ENCODE measurements at places on chromosomes 3 and 15.

DNA sequence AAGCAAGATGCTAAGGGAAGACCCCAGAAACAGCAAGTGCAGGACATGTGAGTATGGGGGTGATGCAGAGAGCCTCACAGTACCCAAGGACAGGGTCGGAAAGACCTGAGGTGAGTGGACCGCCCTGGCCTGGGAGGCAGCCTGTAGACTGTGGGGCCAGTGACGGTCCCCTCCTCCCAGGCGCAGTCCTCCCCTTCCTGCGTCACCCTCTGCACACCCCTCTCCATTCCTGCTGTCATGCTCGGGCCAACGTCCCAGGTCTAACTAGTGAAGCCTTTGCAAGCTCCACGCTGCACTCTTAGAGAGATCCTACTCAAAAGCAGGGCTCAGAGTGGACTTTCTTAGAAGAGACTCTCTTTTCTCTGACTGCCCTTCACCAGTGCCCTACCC, 41.6 kb downstream of the TM2D3 start:
- DNase-seq, result no peak

GRCh38 chr3:183895774-183896173, 11.1 kb upstream of the PARL start:
- DNase-seq, result no peak

DNA sequence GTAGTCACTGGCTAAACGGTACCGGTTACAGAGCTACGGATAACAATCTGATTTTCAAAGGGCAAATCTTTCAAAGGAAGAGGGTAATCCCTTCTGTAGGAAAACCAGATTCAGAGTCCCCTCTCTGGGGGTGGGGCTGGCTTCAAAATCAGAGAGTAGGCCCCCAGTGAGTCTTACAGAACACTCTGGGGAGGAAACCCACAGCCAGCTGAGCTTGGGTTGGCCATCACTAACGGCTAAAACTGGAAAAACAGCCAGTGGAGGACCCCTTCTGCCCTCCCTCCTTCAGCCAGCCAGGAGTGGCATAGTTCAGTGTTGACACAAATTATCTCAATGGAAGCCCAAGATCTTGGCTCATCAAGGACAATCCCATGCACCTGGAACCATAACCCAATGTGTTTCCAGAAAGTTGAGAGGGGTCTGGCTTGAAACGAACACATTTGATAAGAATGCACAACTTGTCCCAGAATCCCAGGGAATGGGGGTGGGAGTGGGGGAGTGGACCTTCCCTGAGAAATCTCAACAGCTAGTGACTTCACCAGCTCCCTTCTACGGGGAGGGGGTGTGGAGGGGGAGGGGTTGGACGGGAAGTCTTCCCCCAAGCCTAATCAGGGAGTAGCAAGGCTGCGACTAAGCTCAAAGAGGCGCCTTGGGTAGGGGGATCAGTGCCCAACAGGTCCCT, 1.0 kb downstream of the RASL12 start:
- no peak for DNase-seq

DNA sequence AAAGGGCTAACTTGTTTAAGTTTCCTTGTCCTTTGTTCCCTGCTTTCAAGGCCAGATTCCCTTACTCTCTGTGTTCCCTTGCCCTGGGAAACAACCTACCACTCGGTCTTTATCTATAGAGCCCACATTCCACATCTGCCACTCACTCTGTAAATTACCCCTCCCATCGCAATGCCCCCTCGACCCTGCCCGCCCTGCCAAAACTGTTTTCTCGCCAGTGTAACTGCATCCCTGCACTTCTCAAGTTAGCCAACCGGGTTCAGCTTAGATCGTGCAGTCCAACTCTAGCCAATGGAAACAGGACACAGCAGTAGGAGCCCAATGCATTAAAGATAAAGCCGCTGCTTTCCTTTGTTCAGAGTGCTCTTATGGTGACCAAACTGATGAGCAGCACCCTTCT, 263.6 kb downstream of the TBL1XR1 start:
- no peak for DNase-seq

DNA sequence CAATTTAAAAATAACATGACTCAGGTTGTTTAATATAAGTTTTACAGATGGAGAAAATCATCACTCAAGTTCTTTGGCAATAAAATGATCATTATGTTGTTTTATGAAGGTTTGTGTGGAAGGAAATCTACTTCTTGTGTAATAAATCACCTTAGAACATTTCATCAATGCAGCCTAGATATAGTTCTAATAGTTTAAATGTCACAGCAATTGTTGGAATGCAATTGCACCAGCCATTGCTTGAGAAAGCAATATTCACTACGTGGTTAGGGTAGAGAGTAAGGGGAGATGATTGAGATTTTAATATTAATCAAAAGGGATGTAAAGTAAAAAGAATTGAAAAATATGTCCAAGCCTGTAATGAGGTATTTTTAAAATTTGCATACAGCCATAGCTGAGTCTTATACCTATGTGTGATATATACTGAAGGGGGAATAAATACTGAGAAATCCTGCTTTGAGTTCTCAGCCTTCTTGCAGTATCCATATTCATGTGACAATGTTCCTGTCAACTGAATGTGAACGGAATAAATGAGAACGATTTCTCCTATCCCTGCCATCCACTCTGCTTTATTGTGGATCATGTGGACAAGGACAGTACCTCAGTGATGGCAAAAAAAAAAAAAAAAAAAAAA, 257.9 kb downstream of the OTOL1 start:
- DNase-seq, result no peak

DNA sequence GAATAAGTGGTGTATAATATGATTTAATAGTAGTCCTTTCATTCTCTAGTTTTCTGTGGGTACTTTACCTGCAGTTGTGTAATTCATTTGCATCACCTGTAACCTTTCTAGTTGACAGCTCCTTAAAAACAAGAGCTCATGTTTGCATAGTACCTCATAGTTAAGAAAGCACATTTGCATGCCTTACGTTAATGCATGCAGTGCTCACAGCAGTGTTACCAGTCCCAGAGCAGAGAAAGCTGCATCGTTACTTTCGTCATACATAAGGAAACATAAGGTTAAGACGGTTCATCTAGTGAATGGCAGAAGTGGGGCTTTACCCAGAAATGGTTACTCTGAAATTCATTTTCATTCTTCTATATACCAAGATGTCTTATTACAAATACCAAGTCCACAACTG, 111.3 kb downstream of the AKAP13 start:
- no peak for DNase-seq

GRCh38 chr3:73674280-73674679, 49.5 kb upstream of the PDZRN3 start:
- DNase-seq, result no peak

DNA sequence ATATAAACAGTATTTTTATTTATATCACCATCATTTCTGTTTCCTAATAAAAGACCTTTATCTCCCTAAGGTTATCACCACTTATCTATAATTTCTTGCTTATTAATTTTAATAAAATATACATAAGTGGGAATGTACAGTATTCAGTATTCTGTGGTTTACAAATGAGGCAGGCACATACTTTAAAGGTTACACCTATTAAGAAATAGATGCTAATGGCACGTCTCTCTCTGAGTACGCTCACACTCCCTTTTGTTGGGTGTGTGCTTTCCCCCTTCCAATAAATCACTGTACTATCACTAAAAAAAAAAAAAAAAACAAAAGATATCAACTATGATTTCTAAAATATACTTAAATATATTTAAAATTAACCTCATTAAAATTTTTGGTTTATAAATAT, 8.9 kb downstream of the OXNAD1 start:
- DNase-seq, result no peak

DNA sequence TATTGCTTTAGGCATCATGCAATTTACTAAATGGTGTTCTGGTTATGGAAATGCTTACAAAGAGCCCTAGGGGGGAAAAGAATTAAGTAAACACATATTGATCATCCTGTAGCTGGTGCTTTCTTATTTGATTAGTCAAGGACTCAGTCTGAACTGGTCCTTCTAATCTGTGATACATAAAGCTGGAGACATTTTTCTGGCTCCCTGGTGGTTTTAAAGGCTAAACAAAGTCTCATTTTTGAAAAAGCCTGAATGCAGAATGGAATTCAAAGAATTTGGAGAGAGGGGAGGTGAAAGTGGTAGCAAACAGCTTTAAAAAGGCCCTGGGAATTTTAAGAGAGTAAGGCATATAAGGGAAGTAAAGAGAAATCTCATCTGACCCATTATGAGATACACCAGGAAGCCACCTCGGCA, 149.7 kb downstream of the RBMS3 start:
- DNase-seq, result no peak

GRCh38 chr3:25493786-25494185, 65.7 kb downstream of the RARB start:
- DNase-seq, result no peak

DNA sequence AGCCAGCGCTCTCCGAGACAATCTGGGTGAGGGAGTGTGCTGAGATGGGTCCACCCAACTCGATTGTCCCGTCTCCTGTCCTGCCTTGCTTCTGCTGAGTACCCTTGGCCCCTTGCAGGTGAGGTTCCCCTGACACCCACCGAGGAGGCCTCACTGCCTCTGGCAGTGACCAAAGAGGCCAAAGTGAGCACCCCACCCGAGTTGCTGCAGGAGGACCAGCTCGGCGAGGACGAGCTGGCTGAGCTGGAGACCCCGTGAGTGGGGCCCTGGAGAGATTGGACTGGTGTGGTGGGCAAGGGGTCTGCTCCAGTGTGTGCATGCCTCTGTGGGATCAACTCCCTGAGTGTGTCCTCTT, 23.6 kb downstream of the NBEAL2 start:
- no peak for DNase-seq

DNA sequence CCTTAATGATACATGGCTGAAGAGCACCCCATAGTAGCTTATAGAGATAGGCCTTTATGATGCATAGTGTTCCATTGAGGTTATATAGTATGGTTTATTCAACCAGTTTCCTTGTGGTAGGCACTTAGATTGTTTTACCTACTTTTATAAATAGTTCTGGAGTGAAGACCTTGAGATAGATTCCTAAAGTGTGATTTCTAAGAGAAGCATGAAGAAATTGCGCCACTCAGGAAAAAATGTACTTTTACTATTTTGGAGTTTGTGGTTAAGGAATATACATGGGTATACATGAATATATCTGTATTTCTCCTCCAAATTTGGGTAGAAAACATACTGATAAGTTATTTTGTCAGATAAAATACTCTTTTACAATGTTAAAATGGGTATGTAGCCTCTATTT, 70.5 kb downstream of the CHD2 start:
- no peak for DNase-seq

DNA sequence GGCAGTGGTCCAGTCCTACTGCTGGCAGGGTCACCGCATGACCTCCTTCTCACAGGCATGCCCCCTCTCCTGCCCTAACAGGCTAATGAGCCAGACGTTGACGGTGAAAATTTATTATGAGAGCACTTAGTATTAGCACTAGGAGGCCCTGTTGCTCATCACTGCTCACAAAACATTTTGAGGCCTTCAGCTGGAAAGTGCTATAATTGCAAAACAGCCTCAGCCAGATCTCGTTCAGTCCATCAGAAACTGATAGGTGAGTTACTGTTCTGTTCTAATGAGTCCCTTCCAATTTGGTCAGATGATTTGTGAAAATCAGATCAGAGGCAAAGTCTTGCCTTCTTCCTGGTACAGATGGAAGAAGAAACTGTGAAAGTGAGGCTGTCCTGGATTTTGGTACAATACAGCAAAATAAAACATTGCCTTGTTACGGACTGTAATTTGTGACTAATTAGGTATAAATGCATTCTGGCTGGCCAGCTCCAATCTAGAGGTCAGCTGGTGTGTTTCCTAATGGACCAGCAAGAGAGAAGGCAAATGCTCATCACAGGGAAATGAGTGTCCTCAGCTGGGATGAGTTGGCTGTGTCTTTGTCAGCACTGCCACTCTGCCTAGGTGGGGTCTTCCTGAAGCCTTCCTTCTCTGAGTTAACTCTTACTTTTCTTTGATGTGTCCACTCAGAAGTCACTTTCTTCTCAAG, 316.8 kb downstream of the CHST2 start:
- DNase-seq, result no peak

DNA sequence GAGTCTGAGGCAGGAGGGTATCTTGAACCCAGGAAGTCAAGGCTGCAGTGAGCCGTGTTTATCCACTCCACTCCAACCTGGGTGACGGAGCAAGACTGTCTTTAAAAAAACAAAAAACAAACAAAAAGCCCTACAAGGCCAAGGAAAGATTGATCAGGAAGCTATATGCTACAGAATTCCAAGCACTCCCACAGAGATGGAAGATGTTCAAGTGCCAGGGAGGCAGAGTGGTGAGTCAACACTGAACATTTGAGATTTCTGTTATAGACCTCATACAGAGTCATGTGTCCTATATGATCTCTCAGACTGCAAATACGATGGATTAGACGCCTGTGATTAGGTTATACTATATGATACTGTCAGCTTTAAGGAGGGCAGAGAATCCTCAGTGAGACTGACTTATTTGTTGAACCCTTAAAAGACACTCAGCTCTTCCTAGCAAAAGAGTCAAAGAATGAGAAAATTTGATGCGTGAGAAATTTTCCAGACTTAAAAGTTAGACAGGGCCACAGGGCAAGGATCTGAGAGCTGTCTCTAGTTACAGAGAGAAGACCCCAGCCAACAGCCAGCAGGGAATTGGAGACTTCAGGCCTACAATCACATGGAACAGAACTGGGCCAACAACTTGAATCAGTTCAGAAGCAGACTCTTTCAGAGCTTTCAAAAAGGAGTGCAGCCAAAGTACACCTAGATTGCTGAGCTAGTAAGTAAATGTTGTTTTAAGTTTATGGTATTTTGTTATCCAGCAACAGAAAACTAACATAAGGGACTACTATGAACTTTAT, 107.6 kb downstream of the PIK3CB start:
- no peak for DNase-seq

- DNase-seq, result no peak
Measured at GRCh38 chr3:57943525-57944495, 64.4 kb upstream of the FLNB start.

GRCh38 chr3:177119829-177120228, 77.5 kb downstream of the TBL1XR1 start:
- DNase-seq, result no peak

- no peak for DNase-seq
Measured at GRCh38 chr3:174810254-174810653, 48.9 kb upstream of the NAALADL2 start.

- no peak for DNase-seq
Measured at GRCh38 chr3:134237454-134238145, 13.1 kb downstream of the RYK start.

DNA sequence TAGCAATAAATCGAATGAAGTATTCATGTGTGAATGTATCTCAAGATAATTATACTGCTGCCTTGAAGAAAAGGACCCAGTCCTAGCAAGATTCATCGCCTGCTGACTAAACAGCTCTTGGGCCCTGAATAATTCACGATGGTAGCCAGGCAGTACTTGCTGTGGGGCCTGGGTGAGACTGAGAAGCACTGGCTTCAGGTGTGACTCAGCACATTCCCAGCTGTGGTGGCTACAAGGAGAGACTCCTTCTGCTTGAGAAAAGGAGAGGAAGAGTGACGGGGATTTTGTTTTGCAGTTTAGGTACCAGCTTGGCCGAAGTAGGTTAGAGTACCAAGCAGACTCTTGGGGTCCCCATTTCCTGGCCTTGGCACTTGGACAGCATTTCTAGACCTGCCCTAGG, 47.6 kb upstream of the CD200R1L start:
- no peak for DNase-seq

GRCh38 chr3:151998744-151999143, 125.3 kb downstream of the SUCNR1 start:
- DNase-seq, result no peak
